ENCODE measurements at places on chromosomes 5 and 9.

GRCh38 chr5:95620030-95620869, at the start of gene GPR150:
GPR150 (plus strand) TSS chr5:95620087; CDS start chr5:95620276, 189 bp downstream.
- peak; percentile 66 for DNase-seq

DNA sequence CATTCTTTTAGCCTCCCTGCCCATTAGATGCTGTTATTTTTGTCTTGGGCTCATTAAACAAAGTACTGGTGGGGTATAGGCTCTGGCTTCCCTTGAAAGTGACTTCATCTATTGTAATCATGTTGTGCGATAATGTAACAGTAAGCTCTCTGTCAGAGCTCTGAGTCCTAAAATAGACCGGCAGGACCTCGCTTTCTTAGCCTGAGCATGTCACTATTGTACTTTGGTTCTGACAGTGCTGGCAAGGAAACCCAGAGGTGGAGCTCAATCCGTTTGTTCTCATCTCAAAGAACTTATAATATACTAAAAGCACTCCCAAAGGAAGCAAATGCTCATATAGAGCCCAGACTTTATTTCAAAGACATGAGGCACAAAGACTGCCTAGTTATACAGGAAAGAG, 339.1 kb upstream of the CCNH start:
- DNase-seq = no peak

DNA sequence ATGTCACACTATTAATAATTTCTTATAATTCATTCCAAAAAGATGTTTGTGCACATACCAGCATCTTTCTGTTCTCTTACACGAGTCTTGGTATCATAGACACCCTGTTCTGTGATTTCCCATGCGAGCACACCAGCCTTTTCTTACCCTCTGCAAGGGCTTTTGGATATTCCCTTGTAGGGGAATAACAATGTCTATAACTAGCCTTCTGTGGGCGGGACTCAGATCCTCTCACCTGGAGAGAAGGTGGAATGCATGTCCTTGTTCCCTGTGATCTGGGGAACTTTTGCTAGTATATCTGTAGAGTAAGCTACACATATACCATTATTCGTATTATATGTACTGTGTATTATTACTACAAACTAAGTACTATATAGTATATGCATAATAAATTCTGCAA, 44.8 kb downstream of the EHMT1 start:
- no peak for DNase-seq

- no peak for DNase-seq
These were observed 4.2 kb upstream of the UGT3A2 start for GRCh38 chr5:36070687-36071571.

DNA sequence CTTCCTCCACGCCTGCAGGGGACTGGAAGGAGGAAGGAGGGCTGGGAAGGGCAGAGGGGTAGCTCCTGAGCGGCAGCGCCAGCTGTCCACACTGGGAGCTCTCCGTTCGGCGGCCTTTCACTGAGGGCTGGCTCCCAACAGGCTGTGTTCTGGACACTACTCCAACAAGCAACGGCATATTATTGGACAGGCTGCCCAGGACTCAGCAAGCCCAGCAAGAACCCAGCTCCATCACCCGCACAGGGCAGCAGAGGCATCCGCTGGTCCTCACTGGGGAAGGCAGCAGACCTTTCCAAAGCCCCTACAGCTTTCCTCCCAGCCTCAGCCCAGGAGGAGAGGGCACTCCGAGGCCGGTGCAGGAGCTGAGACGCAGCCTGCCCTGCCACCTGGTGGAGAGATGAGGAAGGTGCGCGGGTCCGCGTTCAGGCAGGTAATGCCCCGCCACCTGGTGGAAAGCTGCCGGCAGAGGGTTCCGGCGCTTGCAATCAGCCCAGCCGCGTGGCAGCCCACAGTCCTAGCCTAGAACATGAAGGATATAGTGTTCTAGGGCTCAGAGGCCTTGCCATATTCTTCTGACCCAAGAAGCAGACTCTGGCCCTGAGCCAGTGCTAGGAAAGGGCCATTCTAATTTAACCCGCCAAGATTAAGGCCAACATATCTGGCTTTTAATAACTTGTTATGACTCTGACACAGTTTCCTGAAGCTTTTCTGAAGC, 74.4 kb downstream of the NRG2 start:
- peak; percentile 90 for DNase-seq

- DNase-seq = no peak
These were observed 144.2 kb upstream of the RAI14 start for GRCh38 chr5:34511915-34512314.

DNA sequence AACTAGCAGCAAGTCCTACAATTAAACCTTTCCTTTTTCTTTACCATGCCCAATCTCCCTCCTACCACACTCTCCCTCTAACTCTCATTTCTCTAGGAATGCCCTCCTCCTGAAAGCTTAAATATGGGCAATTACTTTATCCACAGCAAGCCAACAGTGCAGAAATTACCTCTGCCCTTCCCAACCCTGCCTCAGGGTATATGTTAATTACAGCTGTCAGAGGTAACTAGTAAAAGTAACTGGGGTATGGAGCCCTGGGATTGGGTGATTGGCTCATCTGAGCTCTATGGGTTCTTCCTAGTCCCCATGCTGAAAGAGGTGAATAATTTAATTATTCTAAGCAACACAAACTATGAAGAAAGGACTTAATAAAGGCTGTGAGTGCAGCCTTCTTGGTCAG, 478.9 kb upstream of the NMUR2 start:
- no peak for DNase-seq

GRCh38 chr5:178632285-178632684, 5.4 kb upstream of the CLK4 start:
- no peak for DNase-seq

- DNase-seq = no peak
These were observed 355.3 kb downstream of the TMEM232 start for GRCh38 chr5:110371011-110371724.

DNA sequence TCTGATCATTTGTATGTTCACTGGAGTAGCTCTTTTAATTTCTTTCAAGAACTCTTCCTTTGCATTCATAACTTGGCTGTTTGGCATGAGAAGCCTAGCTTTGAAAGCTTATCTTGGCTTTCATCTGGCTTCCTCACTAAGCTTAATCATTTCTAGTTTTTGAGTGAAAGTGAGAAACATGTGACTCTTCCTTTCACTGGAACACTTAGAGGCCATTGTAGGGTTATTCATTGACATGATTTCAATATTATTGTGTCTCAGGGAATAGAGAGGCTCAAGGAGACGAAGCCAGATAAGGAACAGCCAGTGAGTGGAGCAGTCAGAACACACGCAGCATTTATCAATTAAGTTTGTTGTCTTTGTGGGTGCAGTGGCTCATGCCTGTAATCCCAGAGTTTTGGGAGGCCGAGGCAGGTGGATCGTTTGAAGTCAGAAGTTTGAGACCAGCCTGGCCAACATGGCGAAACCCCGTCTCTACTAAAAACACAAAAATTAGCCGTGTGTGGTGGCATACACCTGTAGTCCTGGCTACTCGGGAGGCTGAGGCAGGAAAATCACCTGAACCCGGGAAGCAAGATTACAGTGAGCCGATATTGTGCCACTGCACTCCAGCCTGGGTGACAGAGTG, 98.3 kb downstream of the UGCG start:
- no peak for DNase-seq

DNA sequence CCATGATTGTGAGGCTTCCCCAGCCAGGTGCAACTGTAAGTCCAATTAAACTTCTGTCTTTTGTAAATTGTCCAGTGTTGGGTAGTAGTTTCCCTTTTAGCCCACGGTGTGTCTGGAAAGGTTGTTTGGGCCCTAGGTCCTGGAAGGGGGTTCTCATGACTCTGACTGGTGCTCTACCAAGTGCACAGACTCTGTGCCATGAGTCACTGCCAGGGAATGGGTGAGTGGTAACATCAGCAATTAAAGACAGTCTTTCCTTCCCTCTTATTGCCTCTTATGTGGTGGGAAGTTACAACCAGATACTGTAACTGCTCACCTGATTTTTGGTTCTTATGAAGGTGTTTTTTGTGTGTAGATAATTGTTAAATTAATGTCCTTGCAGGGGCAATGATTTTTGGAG, 141.2 kb downstream of the PRDM9 start:
- DNase-seq = no peak

DNA sequence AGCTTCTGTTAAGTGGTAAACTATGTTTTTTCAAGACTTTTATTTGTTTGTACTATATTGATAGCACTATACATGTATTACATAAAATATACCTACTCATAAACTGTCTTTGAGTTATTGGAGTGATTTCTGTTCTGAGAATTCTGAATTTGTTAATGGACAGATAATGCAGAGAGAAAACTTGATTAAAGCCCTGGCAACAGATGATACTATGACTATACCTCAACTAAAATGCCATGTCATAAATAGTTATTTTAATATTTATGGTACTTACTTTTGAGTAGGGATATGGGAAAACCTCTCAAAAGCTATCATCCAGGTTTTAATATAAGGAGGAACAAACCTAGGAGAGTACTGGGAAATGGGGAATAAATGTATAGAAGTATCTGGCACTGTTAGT, 947.2 kb upstream of the ARRDC3 start:
- DNase-seq = no peak

DNA sequence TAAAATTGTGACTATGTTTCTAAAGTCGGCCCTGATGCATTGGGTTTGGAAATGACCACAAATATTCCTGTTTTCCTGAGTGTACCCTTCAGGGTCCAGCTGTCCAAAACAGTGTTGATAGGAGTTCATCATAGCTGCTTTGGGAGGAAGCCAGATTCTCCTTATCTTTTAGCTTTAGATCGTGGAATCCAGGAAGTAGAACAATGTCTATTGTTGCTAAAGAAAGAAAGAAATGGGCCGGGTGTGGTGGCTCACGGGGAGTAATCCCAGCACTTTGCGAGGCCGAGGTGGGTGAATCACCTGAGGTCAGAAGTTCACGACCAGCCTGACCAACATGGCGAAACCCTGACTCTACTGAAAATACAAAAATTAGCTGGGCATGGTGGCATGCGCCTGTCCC, 9.5 kb downstream of the CAVIN4 start:
- no peak for DNase-seq

GRCh38 chr9:15889555-15889954, 336.7 kb downstream of the CCDC171 start:
- DNase-seq = no peak

DNA sequence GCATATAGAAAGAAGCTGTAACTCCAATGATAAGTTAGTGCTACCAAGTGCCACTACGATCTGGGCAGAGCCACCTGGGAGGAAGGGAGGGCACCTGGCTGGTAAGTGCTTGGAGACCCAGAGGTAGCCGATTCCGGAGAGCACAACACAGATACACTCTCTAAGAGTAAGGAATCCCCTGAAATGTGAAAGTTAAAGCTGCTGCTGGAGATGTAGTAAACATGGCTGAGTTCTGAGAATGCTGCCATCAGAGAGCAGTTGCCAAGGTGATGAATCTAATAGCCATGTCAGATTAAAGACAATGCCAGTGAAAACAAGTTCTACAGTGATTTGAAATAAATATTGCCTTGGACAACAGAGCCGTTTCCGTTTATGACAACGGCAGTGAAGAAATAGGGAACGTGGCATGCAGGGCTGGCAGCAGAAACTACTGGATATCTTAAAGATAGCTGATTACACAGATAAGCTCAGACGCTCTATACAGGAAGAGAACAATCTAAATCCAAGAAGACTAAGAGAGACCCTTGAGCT, 561.2 kb upstream of the C9orf72 start:
- DNase-seq = no peak

GRCh38 chr5:126801992-126802294, 25.0 kb downstream of the LMNB1 start:
- DNase-seq = no peak

GRCh38 chr5:104111632-104112031, 549.0 kb upstream of the NUDT12 start:
- DNase-seq = no peak

DNA sequence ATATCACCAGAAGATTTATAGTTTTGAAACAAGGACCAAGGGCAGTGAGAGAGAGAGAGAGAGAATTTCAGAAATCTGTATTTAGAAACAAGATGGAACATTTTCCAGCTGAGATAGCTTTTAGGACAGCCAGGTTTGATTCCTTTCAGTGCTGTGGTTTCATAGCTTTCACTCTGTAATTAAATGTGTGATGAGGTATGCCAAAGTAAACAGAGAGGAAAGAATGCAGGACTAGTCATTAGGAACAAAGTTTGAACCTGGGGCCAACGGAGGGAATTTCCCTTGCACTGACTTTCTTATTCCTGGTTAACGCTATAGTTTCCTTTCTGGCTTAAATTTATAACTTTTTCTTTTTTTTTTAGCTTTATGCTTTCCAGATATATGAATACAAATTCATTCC, 10.0 kb upstream of the CCL28 start:
- DNase-seq = no peak

- no peak for DNase-seq
These were observed 3.8 kb downstream of the WDR36 start for GRCh38 chr5:111095982-111096381.

DNA sequence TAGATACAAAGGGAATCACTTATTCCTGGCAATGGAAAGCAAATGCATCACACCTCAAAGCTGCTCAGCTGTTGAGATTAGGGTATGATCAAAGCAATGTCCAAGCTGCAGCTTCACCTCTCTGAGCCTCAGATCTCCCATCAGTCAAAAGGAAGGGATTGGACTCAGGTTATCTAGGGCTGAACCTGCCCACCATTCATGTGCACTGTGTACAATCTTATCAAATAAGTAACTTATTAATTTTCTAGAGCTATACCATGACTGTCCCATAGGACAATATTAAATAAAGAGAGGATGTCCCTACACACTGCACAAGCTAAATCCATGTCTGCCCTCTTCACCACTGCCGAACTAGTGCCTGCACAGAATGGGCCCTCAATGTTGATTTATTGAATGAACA, 127.0 kb downstream of the HSD17B3 start:
- no peak for DNase-seq

- no peak for DNase-seq
These were observed 390.4 kb upstream of the PRR16 start for GRCh38 chr5:120073722-120074121.

DNA sequence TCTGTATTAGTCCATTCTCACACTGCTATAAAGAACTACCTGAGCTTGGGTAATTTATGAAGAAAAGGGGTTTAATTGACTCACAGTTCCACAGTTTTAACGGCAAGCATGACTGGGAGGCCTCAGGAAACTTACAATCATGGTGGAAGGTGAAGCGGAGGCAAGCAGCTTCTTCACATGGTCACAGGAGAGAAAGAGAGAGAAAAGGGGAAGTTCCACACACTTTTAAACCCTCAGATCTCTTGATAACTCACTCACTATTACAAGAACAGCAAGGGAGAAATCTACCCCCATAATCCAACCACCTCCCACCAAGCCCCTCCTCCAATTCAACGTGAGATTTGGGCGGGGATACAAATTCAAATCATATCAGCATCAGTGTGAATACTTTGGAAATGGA, 133.4 kb upstream of the SLC30A5 start:
- no peak for DNase-seq

DNA sequence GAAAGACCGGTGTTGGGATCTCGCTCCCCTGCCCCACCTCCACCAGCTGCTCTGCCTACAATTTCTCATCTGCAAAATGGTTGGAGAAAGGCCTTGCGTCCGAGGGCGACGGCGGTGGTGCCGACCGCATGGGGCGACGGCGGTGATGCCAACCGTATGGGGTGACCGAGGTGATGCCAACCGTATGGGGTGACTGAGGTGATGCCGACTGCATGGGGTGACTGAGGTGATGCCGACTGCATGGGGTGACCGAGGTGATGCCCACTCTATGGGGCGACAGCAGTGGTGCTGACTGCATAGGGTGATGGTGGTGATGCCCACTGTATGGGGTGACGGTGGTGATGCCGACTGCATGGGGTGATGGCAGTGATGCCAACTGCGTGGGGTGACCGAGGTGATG, 171.0 kb downstream of the OLFM1 start:
- no peak for DNase-seq

GRCh38 chr9:136782452-136782851, 8.7 kb upstream of the TMEM141 start:
- DNase-seq = no peak

All from activated CD8-positive, alpha-beta memory T cell treated with anti-CD3 and anti-CD28 coated beads, Interleukin-2, amount 50 U/mL, for 4 hours (primary cell).